A172 (cell line): ENCODE measurements at places on chromosomes 4 and X.

DNA sequence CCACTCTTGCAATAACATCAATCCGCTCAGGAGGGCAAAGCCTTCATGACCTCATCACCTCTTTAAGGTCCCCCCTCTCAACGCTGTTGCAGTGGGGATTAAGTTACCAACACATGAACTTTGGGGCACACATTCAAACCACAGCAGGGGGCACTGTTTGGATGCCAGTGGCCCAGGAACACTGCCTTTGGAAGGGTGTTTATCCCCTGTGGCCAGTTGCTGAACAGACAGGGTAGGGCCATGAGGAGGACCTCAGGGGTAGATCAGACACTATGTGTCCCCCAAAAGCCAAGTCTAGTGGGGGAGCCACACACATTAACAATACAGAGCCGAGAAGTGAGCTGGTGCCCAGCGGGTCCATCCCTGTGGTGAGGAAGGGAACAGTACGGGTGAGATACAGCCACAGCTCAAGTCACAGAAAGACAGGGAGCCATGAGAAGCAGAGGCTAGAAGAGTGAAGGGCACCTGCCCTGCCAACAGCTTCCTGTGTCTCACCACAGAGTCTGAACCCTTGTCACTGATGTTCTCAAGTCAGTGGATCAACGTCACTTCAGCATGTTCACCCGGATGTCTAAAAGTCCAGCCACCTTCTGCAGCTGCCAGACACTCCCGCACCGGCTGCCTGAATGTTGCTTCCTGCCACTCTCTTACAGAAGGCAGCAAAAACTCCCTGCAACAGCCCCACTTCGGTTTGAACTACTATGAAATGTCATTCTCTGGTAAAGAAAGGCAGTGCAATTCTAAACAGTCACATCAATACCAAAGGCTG lies 19.9 kb upstream of the MXD4 start:
- DNase-seq, result no peak

- no peak for DNase-seq
These were observed 313.7 kb downstream of the ARHGAP24 start for GRCh38 chr4:85788604-85789003.

DNA sequence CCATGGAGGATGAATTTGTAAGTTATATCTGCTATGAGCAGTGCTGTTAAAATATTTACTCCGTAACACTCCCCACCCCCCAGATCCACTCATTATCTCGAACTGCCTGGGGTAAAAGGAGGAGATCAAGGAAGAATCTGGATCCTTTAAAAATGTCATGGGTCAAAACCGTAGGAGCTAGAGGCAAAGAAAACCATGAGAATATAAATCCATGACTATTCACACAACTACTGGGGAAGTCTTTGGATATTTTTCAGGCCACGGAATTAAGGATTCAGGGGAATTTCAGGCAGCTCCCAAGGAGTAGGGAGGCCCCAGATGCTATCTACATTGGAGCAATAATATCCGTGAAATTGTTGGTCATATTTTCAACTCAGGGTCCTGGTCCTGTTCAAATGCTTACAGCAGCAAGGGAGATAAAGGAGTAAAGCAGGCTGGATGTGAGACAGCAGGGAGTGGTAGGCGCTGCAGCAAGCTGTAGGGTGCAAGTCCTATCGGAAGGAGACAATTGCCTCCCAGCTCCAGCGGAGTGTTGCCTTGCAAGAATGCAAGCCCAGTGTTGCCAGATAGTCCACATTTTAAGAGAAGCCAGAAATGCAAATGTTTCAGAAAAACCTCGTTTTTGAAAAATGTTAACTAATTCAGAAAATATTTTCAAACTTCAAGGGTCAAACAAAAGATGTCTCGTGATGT lies 116.2 kb upstream of the KIT start:
- DNase-seq, result peak; percentile 40

- no peak for DNase-seq
These were observed 32.2 kb downstream of the NFXL1 start for GRCh38 chr4:47882228-47882627.

GRCh38 chr4:178026999-178027398 lies 584.8 kb upstream of the AGA start:
- no peak for DNase-seq
